ENCODE measurements at places on chromosomes 4 and X.

GRCh38 chrX:148540114-148540513, 39.7 kb downstream of the AFF2 start:
- no peak for DNase-seq

GRCh38 chr4:105599482-105599881, 47.1 kb downstream of the ARHGEF38 start:
- no peak for DNase-seq

DNA sequence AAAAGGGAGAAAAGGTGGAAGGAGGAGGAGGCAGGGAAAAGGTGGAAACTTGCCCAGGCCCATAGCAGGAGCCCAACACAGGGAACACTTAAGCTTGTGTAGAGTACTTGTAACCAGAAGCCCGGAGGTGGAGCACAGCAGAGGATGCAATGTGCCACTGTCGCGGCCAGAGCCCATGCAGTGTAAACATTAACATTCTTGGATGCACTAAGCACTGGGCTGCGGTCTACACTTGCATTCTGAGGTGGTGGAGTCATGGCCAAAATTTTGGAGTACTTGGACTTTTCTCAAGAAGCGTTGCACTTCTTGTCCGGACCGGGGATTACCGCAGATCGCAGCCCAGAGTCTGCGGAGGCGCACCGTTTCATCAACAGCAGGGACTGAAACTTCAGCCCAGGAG, 4.5 kb upstream of the RHOXF1 start:
- no peak for DNase-seq

GRCh38 chrX:129462707-129463106, 60.6 kb downstream of the SMARCA1 start:
- DNase-seq = no peak

DNA sequence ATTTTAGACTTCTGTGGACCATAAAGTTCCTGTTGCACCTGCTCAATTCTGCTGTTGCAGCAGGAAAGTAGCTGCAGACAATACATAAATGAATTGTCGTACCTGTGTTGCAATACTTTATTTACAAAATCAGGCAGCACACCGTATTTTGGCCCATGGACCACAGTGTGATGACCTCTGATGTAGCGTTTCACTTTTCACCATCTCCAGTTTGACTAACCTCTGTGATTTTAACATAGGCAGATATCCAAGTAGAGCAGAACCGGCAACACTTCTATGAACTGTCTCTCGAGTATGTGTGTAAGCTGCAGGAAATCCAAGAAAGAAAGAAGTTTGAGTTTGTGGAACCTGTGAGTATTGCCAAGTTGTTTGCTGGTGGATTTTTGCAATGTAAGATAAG, 132.7 kb downstream of the ARHGAP10 start:
- no peak for DNase-seq

- DNase-seq = no peak
Measured at GRCh38 chrX:133989490-133989889, 4.1 kb upstream of the GPC3 start.

DNA sequence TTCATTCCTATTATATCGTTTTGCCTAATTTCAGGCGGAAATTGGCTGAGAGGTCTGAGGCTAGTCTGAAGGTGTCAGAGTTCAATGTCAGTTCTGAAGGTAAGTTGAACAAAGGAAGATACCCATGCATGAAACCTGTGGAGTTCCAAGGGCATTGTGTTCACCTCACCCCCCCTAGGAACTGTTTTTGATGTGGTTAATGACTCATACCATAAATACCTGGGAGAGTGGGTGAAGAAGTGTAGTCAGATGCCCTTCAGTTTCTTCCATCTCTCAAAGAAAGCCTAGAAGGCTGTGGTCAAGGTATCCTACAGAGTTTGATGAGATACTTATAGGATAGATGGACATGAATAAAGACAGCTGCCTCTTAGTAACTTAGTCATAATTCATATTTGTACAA, 2.7 kb downstream of the UTP14A start:
- DNase-seq = no peak

DNA sequence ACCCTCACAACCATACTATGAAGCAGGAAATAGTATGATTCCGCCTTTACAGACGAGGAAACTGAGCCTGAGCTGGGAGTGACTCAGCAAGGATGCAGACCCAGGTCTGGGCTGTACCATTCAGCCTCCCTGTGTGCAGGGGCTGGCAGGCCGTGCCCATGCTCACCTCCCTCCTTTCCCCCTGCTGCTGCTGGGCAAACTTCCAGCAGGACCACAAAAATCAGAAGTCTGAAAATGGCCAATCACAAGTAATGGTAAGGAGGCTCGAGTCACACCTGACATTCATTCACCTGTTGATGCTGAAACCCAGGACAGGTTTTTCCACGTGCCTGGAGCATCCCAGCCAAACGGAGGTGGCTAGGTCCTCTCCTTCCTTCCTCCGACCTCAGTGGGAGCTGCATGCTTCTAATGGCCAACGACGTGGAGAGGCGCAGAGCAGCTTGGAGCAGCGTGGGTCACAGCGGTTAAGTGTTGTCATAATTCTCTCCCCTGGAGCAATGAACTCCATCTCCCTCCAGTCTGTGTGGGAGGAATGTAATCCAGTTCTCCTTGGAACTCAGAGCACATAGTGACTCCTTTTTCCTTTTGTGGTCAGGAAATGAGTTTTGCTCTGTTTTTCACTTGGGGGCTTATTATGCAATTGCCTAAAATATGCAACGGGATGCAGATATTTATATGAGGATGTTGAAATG, 371.7 kb downstream of the BCOR start:
- no peak for DNase-seq

GRCh38 chr4:41465146-41465761, 72.7 kb upstream of the LIMCH1 start:
- no peak for DNase-seq

GRCh38 chrX:71629467-71629866, 11.2 kb upstream of the CXCR3 start:
- DNase-seq = no peak

DNA sequence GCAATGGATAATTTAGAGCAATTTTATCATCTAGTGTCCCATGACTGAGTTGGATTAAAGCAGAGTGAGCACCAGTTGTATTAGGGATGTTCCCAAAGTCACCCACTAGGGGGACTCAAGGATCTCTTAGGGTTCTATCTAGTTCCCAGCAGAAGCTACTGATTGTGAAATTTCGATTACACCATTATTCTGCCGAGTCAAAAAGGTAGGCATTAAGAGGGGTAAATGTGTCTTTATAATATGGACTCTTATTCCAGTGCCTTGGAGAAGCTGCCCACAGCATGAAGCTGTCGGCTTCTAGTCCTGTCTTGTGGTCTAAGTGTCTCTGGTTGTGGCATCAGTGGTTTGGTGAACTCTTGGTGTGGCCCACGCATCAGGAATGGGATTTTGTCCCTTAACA, 53.3 kb downstream of the RGS12 start:
- DNase-seq = no peak

GRCh38 chr4:48939785-48940184, 33.2 kb upstream of the OCIAD2 start:
- no peak for DNase-seq

GRCh38 chrX:150983521-150984168, 510 bp downstream of the HMGB3 start:
- no peak for DNase-seq

DNA sequence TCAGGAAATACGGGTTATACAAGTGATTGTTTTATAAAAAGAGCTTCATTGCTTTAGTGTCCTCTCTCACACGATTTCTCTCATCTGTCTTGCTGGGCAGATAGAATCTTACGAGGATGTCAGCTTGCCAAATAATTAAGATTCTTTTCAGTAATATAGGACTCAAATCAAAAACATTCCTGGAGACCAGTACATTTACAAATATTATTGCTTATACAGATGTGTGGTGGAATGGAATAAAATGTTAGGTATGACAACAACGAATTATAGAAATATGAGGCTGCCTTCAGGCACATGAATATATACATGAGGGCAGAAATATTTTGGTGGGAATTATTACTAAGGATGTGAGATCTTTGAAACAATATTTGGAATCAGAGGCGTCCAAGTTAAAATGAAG, 88.9 kb downstream of the GC start:
- no peak for DNase-seq

DNA sequence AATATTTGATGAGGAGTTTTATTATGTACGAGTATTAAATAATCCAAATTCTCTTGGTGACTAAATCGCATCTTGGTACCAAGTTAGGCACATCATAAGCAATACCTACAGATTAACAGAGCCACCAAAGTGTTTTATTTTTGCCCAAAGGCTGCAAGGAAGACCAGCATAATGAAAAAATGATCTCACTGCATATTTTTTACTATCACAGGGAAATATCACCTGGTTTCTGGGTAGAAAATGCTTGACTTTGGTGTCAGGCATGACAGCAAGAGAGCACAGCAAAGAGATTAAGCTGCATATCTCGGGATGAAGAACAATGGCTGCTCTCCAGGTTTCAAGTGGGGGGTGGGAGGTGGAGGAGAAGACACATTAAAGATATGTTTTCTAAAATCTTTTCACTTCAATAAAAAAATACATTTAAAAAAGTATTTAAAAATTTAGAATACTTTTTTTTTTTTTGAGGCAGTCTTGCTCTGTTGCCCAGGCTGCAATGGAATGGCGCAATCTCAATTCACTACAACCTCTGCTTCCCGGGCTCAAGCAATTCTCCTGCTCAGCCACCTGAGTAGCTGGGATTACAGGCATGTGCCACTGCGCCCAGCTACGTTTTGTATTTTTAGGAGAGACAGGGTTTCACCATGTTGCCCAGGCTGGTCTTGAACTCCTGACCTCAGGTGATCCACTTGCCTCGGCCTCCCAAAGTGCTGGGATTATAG, 86.1 kb downstream of the FRYL start:
- no peak for DNase-seq

DNA sequence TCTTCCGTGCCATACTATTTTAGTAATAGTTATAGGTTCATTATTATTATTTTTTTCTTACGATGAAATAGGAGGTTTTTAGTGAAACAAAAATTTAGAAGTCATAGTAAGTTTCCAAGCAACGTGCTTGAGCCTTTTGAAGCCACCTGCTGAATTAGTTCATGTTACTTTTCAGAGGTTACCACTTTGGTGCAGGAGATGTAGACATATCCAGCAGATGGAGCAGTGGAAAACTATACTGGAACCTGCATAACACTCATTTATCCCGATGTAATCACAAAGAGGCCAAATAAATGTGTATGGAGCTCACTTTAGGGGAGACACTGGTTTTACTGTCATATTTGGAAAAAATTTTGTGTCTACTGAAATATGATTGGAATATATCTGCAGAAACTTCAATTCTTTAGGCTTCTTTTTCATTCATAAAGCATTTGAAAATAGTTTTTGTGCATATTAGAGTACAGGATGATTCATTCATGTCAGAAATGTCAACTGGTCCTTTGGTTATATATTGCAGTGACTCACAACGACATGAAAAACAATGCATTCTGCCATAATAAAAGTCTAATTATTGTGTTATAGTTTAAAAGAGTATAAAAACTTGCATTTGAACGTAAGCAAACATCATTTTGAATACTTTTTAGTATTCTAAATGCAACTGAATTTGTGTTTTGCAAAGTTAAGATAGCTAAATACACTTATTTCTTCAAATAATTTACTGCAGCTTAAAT, 2182.9 kb upstream of the TENM3 start:
- no peak for DNase-seq

DNA sequence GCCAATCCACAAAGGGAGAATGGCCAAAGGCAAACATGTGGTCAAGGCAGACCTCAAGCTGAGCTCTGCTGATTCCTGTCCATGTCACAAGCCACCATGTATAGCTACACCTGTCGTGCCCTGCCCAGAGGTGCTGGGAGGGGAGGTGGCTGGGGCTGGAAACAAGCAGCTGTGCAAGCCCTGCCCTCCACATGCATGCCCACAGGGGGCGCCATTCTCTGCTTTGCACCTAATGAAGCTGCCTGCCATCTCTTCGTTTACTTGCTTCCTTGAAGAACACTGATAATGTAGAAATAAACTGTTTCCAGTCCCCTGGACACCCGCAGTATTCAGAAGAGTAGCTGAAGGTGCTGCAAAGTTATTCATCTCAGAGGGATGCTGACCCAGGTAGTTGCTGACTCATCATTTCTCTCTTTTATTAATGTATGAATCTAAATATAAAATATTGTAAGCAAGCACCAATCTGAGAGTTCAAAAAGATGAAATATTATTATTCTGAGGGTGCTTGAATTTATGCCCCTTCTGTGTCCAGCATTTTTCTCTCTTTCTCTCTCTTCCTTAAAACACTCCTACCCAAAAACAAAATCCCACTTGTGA, 278.6 kb downstream of the ADGRA3 start:
- DNase-seq = peak; percentile 1

GRCh38 chr4:177246641-177247584, 62.8 kb upstream of the NEIL3 start:
- DNase-seq = no peak

DNA sequence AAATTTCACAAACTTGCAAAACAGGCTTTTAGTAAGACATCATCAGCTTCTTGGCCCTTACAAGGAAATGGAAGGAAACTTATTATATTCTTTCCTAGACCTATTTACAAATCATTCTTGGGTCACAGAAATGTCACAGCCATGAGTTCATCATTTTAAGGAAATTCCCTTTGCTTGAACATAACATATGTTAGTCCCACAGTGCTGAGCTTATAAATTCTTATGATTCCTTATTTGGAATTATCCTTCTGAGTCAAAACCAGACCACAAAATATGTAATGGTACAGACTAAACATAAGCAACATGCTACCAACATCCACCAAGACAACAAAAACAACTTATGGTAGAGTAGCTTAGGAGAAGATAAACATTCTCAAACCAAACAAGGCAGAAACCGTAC, 236.9 kb upstream of the CTSO start:
- DNase-seq = no peak

DNA sequence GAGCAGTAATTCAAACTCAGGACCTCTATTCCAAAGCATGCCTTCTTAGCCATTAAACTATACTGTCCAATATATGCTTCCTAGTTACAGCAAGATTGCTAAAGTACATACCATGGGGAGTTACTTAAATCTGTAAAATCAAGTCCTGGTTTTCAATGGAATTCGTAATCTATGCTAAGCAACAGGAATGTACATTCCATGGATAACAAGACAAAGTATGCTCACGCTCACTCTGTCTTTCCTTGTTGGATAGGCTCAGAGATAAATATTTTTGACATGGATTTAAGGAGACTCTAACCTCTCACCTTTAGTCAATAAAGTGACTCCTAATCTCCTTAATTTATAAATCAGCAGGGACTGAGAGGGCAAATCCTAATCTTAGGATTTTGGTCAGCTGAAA, 47.3 kb upstream of the STK26 start:
- no peak for DNase-seq

Measured in stimulated activated CD8-positive, alpha-beta memory T cell treated with anti-CD3 and anti-CD28 coated beads, Interleukin-15, amount 100 ng/mL, for 1 hour (primary cell).